ENCODE measurements at places on chromosomes 1 and 21.

- no peak for DNase-seq
These were observed 78.4 kb upstream of the CTTNBP2NL start for GRCh38 chr1:112317611-112318062.

DNA sequence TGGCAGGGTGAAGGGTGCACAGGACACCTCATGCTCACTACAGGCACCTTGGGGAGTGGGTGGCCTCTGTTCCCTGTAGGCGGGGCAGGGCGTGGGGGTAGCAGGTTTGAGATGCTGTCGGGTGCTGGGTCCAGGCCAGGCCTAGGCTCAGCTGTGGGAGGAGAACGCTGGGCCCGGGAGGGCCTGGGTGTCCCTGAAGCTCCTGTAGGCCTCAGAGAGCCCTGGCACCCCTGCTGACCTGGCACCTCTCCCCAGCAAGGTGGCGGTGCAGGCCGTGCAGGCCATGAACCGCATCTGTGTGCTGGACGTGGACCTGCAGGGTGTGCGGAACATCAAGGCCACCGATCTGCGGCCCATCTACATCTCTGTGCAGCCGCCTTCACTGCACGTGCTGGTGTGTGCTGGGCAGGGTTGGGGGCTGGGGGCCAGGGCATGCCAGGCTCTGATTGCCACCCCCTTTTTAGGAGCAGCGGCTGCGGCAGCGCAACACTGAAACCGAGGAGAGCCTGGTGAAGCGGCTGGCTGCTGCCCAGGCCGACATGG is 2.5 kb upstream of the GJC2 start:
- no peak for DNase-seq

DNA sequence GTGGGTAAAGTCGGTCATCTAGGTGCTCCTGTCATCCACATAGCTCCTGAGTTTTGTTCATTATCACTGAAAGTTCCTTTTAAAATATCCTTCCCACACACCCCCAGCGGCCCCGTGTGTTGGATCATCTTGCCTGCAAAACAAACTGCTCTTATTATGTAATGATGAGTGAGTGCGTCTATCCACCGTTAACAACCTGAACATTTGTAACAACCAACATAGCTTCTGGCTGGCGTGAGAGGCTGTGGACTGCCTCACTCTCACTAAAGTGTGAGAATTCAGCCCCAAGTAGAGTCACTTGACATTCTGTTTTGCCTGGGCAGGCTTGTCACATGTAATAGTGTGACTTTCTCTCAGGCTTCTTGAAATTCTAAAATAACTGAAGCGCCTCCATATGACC is 14.5 kb upstream of the KCNA2 start:
- DNase-seq: no peak

GRCh38 chr1:212355230-212355969 is 59.3 kb downstream of the PACC1 start:
- DNase-seq: no peak

DNA sequence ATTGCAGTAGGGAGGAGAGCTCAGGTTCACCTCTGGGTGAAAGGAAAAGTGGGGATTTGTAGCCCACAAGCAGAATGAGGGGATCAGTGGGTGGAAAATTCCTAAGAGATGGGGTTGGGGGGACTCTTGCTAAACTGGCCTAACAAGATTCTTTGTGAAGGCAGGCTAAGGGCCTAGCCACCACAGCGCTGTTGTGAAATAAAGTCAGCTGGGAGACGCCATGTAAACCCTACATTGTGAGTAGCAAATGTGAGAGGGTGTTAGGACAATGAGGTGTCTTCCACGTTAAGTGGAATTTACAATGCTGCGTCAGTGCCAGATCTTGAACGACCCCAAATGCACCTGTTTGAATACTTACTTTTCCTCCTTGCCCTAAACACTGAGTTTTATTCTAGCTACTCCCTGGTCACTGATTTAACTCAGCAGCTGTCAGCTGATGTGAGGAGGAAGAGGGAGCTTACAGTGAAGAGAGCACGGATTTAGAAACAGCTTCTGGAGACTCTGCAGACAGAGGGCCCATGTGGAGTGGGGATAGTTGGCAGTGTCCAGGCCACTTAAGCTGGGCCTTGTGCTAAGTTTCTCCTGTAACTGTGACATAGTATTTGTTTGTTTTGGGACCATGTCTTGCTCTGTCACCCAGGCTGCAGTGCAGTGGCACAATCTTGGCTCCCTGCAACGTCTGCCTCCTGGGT is 17.3 kb downstream of the PDPN start:
- DNase-seq: no peak

DNA sequence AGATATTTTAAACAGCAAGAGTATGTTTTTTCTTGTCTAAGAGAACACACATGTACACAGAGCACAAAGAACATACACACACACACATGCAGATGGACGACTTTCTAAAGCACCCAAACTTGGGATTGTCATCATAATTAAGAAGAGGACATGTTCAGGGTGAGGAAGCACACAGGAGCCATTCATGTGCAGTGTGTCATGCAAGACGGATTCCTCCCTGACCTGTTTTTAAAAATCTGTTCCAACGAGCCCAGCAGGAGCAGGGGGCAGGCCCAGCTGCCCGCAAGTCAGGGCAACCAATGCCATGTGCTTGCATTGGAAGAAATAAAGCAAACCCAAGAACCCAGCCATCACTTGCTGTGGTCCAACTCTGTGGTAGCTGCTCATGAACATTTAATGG is 167.3 kb upstream of the ZNF644 start:
- no peak for DNase-seq

DNA sequence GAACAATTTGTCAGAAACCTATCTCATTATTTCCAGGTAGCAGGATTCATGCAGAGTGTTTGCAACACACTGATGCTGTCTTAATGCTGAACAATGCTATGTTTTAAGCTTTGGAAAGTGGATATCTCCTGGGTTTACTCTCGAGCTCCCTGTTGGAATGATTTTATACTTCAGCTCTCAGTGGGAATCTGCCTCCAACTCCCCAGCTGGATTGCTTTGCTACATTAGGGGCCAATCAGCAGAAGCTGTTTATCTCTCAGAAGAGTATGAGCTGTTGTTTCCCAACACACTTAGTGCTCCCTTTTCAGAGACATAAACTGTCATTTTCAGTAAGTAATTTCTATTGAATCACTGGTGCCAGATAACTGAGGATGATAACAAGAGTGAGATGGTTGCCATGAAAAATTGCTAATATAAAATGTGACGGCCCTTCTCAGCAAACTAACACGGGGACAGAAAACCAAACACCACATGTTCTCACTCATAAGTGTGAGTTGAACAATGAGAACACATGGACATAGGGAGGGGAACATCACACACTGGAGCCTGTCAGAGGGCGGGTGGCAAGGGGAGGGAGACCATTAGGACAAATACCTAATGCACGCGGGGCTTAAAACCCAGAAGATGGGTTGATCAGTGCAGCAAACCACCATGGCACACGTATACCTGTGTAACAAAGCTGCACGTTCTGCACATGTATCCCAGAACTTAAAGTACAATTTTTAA is 265.9 kb upstream of the RUNX1 start:
- no peak for DNase-seq

DNA sequence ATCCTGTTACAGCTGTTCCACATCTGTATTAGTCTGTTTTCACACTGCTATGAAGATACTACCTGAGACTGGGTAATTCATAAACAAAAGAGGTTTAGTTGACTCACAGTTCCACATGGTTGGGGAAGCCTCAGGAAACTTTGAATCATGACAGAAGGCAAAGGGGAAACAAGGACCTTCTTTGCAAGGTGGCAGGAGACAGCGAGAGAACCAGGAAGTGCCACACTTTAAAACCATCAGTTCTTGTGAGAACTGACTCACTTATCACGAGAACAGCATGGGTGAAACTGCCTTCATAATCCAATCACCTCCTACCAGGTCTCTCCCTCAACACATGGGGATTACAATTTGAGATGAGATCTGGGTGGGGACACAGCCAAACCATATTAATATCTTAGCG is 110.3 kb upstream of the TRABD2B start:
- no peak for DNase-seq

DNA sequence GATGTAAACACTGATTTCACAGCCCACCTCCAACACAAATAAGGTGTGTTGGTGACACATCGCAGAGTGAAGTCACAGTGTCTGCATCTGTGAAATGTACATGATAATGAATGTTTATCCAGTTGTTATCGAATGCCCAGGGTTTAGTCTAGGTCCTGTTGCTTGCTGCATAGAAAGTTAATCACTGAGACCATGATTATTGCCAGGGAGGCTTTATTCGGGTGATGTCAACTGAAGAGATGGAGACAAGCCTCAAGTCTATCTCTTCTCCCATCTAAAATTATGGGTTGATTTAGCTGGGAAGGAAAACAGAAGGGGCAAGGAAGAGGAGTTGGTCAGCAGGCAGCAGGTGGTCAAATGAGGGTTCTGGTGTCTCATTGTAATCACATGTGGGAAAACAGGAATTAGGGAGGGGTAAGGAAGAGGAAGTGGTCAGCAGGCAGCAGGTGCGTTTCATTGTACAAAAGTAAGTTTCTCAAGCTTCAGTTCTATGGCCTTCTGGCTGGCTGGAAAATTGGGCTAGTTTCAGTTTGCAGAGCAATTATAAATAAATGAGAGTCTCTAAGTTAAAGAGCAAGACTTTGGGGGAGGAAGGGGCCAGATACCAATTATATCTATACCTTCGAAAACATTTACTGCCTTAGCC is 146.3 kb upstream of the DNAH14 start:
- no peak for DNase-seq

DNA sequence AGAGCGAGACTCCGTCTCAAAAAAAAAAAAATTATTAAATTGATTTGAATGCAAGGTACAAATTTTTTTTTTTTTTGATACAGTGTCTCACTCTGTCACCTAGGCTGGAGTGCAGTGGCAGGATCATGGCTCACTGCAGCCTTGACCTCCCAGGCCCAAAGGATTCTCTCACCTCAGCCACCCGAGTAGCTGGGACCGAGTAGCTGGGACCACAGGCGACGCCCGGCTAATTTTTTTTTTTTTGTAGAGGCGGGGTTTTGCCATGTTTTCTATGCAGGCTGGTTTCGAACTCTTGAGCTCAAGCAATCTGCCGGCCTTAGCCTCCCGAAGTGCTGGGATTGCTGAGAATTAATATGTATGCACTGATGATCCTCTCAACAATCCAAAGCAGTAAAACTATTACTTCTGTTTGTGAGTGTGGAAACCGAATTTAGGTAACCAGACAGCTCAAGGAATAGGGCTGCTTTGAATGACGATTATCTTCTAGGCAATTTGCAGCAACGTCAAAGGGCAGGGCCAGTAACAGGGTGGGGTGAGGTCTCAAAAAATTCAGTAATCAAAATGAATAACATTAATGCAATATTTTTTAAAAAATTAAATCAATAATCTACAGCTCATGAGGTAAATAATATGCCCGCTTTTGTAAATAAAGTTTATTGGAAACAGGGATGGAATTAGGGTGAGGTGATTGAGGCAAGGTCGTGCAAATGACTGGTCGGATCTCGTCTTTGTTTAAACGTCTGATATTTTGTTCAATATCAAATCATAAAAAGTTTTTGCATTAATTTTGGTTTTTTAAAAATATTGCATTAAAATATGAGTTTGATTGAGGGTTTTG is 1.2 kb downstream of the CLSPN start:
- no peak for DNase-seq

DNA sequence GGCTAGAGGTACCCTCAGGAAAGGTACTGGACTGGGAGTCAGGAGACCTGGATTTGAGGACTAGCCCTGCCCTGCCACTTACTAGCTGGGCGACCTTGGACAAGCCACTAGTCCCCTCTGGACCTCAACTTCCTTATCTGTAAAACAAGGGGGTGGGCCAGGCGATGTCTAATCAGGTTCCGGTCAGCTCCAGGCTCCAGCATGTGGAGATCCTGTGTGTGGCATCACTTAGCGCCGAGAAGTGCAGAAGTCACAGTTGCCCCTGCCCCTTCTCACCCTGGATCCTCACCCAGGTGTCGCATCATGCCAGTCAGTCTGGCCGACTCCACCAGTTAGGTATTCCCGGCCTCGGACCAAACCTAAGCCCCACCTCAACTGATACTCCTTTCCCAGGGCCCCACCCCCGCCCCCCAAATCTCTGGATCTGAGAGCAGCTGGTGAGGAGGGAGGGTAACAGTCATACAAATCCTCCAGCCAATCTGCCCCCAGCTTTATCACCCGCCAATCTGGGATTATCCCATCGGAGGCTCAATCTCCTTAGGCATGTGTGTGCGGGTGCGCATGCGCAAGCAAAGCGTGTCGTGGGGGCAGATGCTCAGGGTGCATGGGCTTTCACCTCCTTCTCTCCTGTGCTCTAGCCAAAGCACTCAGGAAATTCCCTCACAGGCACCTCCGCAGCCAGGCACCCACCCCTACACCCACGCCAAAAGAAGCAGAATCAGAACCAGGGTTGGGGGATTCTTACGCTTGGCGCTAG is 5.4 kb downstream of the CELF3 start:
- DNase-seq: peak; percentile 94

GRCh38 chr1:6157132-6157527 is 23.0 kb downstream of the CHD5 start:
- DNase-seq: no peak

Measured in D721Med (cell line).